ENCODE measurements at places on chromosomes 6 and 20.

DNA sequence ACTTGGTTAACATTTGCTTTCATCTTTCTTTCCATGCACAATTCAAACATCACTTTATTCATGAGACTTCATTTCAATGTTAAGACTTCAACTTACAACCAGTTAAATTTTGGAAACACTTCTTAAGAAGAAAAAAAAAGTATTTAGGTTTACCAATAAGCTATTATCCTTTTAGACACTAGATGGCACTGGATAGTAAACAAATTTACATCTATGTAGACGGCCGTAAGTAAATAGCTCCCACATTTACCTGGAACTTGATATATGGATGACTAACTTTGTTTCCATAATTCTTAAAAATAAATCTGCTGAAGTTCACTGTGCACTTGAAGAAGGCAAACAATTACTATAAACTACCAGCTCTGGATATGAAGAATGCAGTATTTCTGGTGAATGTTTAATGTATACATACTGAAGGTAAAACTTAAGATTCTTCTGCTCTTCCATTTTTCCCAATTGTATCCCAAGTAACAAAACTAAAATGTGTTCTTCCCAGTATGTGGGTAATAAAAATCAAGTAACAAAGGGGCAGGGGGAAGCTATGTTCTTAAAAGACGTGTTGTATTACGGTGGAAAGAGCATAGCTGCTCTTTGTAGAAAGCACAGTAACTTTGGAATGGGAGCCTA is 130.6 kb upstream of the C6orf118 start:
- peak; percentile 8 for DNase-seq

DNA sequence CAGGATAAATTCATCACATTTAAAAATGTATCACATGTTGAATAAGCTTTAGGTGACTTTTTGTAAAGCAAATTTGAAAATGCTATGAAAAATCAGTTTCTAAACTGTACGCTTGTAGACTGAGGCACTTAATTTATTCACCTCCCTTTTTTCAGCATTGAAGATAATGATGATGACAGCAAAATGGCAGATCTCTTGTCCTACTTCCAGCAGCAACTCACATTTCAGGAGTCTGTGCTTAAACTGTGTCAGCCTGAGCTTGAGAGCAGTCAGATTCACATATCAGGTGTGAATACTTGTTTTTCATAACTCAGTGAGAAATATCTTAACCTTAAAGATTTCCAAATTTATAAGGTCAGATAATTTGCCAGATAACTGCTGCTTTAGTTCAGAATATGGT is 15.6 kb downstream of the FBXO9 start:
- DNase-seq = no peak

- DNase-seq = no peak
These were observed 59.5 kb downstream of the CTCFL start for GRCh38 chr20:57465486-57465885.

DNA sequence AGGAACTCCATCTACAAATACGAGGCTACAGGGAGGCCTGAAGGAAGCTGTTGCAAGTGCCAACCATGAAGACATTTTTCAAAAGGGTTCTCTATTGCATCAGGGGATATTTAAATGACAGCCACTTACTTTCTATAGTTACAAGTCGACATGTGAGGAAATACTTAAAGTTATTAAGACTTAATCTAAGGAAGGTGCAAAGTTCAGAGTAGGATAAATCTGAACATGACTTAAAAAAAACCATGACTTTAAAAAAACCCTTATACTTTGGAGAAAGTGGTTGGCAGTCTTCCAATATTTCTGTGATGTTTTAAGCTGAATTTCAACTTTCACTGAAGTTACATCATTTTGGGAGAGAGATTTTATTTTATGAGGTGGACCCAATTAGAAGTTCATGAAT is 56.3 kb upstream of the EMILIN3 start:
- no peak for DNase-seq

- no peak for DNase-seq
These were observed 560.8 kb upstream of the IMPG1 start for GRCh38 chr6:76633259-76633658.

DNA sequence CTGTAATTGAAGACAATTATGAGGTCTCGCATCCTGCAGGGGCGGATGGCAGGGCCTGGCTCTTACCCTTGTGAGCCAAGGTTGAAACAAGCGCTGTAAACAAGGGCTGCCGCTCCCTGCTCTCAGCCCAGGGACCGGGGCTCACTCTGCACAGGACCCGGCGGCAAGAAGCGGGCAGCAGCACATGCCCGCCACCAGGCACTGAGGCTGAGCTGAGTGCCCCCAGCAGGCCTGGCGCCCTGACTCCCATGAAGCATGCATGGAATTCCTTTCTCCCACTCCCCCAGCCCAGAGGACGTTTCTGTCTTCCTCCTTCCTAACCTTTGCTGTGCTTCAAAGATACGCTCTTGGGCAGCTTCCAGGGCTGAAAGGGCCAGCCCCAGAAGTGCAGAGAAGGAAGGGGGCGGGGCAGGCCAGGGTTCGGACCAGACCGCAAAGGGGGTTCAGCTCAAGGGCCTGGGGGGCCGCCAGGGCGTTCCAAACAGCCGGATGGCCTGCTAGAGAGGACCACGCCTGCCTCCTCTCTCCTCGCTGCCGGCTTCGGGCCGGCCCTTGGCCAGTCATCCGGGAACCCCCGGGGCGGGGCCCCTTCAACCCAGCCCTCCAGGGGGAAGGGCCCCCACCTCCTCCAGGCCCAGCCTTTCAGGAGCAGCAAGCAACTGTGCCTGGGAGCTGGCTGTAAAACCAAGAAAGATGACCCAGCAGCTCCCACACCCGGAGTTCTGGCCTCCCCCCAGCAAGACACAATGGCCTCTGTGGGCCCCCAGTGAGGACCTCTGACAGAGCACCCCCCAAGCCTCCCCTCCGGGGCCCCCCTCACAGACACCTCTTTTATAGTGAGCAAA is 109.9 kb downstream of the NOL4L start:
- peak; percentile 80 for DNase-seq

- no peak for DNase-seq
These were observed 60.1 kb upstream of the FRMD1 start for GRCh38 chr6:168139121-168139520.

GRCh38 chr6:44636561-44637248 is 249.2 kb downstream of the CDC5L start:
- DNase-seq = no peak

DNA sequence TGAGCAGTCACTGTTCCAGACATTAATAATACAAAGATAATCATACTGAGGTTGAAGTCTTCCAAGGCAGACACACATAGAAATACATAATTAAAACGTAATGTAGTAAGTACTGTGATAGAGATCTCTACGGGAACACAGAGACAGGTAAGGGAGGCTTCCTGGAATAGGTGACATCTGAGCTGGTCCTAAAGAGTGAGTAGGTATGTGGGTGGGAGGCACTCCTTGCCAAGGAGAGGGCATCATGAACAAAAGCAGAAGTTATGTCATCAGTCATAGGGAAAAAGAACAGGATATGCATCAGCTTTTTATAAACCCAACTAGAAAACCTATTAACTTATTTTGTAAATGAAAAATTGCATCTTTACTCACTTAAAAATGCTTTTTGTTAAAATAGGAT is 110.0 kb downstream of the MAP7 start:
- DNase-seq = peak; percentile 67

- DNase-seq = no peak
These were observed 54.6 kb downstream of the QRSL1 start for GRCh38 chr6:106684011-106684410.

- DNase-seq = peak; percentile 63
These were observed 23.2 kb upstream of the PNPLA1 start for GRCh38 chr6:36246506-36247268.

DNA sequence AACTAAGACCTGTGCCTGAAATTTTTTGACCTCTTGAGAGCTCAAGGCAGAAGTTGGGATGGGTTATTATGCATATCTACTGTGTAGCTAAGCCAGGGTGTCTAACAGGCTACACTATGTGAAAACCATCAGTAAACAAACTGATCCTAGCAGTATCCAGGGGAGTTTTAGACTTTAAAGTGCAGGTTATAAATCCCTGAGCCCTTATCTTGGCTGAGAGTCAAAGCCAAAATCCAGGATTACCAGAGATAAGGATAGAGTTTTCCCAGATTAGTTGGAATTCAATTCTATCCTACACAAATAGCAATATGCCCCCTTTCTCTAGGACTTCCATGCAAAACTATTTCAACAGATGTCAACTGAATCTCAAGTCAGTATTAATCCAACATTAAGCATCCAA is 1229.7 kb downstream of the GRIK2 start:
- no peak for DNase-seq

- DNase-seq = no peak
These were observed 34.8 kb downstream of the KCNK5 start for GRCh38 chr6:39194466-39194865.

GRCh38 chr6:148306286-148306685 is 36.4 kb upstream of the SASH1 start:
- no peak for DNase-seq

- DNase-seq = no peak
These were observed 24.2 kb downstream of the PRDM1 start for GRCh38 chr6:106110164-106110826.

GRCh38 chr20:16299897-16300296 is 273.4 kb downstream of the KIF16B start:
- no peak for DNase-seq

DNA sequence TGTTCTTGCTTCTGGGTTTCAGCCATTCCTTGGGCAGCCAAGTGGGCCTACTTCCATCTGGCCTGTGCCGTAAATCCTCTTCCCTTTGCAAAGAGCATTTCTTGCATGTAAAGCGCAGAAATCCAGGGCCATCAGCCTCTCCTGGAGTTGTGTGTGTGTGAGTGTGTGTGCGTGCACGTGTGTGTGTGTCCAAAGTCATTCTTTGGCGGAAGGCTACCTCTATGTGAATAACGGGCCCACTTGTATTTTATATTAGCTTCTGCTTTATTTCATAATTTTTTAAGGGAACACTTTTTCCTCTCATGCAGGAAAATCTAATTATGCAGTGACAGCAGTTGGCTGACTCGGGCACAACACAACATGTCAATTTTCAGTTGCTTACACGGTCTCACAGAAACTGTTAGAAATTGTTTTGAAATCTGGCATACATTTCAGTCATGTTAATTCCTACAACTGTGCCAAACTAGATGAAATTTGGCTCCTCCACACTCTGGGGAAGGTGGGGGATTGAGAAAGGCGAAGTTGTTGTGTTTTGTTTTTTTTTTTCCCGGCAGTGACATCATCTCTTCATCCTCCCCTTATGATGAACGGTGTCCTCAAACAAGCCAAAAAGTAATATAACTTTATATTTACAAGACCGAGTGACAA is 223.7 kb upstream of the TSHZ2 start:
- DNase-seq = no peak

- no peak for DNase-seq
These were observed 5.6 kb upstream of the ANKRD60 start for GRCh38 chr20:58233881-58234528.

- DNase-seq = no peak
These were observed 20.1 kb upstream of the SLC22A1 start for GRCh38 chr6:160101277-160102205.

DNA sequence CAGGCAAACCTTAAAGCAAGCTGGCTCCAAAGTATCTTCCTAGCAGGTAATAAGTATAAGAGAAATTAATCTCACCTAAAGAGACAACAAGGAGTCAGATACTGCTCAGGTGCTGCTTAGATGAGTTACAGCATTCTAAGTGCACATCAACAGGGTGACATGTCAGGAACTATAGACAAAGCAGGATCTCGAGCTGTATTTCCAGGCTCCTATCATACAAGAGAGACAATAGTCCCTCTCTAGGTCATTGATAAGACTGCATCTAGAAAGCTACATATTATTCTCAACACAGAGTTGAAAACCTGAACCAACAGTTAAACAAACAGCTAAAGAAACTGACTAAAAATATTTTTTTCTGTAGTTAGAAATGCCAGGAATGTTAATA is 3.9 kb downstream of the PTPRK start:
- no peak for DNase-seq

DNA sequence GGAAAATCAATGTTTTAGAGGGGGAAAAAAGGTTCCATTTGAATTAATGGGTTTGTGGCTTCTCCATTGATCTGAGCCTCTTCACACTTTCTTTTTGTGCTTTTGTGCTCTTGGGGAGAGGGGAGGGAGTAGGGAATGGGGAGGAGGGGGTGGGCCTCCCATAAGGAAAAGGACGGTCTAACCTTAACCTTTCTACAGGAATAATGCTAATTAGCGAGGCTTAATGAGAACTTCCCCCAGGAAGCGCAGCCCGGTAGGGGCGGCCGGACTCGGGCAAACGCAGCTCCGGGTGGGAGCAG is 103.0 kb downstream of the NOL4L start:
- no peak for DNase-seq

GRCh38 chr6:20655317-20655716 is 121.1 kb downstream of the CDKAL1 start:
- peak; percentile 16 for DNase-seq

GRCh38 chr6:105322499-105323225 is 80.2 kb downstream of the PREP start:
- peak; percentile 54 for DNase-seq

GRCh38 chr6:41025966-41026530 is 13.0 kb downstream of the UNC5CL start:
- no peak for DNase-seq

DNA sequence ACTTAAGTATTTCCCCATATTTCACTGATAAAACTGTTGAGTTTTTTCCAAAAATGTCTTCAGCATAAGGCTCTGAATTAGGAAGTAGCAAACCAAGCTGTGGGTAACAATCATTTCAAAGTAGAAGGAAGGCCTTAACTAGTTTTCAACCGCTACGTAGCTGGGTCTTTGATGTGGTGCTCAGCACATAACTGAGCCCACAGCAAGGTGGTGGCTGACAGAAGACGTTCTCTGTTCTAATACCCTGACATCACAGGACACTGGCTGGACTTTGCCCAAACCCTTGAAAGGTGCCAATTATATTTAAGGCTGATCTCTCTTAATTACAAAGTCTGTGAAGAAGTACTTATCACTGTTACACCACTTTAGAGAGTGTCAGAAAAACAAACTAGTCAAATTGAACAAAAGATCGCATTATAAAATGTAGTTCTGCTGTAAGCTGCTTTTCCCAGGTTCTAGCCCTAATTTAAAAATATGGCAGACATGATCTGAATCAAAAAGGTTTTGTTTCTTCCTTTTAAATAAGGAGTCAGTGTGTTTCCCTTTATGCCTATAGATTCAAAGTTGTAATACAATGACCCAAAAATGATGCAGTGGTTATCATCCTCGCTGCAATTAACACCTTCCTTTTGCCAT is 26.7 kb downstream of the MAN1A1 start:
- no peak for DNase-seq

- peak; percentile 30 for DNase-seq
These were observed 40.1 kb downstream of the ILRUN start for GRCh38 chr6:34656378-34657036.

Data from mammary epithelial cell (primary cell).